Neural progenitor cell (in vitro differentiated cells): ENCODE measurements at places on chromosomes 3 and 15.

- no peak for DNase-seq
Observed at GRCh38 chr3:127819086-127819485, 3.2 kb downstream of the MGLL start.

DNA sequence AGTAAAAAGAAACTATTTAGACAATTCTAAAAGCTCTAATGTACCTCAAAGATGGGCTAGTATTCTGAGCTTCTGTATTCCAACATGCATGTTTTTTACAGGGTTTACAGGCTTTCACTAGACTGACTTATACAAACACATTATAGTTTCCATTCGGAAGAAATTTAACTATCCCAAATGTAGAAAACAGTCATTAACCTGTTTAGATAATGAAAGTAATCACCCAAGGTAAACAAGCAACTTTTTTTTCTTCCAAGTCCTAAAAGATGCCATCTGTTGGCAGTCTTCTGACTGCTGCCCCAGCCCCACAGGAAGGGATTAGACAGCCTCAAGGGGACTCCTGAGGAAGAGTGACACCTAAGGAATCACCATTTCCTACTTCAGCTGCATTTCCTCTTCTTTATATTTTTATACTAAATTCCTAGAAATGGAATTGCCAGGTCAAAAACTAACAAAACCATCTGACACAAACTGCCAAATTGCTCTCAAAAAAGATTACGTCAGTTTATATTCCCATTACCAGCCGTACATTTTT lies 25.5 kb downstream of the SIN3A start:
- no peak for DNase-seq

GRCh38 chr3:20404741-20405100 lies 218.7 kb upstream of the SGO1 start:
- no peak for DNase-seq

DNA sequence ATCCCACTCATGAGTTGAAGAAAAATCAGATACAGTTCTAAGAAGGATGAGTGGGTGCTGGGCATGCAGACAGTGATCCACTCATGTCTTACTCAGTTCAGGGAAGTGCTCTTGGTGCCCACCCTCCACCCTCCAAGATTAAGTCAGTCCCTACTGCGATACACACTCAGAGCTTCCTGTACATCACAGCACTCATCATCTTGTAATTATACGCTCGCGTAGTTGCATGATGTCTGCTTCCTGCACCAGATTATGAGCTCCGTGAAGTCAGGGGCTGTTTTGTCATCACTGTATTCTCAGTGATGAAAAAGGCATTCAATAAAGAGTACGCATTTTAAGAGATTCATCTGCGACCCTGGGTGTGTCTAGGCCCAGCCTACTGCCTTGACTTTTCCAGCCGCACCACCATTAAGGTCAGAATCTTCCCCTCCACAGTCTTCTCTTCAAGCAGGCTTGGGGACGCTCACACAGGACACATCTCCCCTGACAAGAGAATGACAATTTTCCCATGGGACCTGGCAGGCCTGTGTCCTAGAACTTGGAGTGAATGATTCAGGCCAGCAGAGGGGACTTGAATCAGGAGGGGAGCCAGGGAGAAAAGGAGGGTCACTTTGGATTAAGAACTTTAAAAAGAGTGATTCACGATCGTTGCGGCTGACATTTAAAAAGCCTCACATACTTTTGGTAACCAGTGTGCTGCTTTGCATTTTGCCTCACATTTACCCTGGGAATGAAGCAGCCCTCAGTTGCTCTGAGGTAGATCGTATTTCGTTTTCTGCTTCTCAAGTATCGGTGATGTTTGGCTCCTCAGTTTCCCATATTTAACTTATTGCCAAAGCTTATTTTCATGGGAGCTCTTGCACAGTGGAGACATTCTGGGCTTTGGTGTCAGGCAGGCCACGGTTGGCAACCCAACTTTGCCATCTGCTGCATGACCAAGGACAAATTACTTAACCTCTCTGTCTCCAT lies 7.9 kb upstream of the PDE8A start:
- no peak for DNase-seq

GRCh38 chr15:69039516-69040225 lies 25.2 kb downstream of the NOX5 start:
- DNase-seq, result no peak

DNA sequence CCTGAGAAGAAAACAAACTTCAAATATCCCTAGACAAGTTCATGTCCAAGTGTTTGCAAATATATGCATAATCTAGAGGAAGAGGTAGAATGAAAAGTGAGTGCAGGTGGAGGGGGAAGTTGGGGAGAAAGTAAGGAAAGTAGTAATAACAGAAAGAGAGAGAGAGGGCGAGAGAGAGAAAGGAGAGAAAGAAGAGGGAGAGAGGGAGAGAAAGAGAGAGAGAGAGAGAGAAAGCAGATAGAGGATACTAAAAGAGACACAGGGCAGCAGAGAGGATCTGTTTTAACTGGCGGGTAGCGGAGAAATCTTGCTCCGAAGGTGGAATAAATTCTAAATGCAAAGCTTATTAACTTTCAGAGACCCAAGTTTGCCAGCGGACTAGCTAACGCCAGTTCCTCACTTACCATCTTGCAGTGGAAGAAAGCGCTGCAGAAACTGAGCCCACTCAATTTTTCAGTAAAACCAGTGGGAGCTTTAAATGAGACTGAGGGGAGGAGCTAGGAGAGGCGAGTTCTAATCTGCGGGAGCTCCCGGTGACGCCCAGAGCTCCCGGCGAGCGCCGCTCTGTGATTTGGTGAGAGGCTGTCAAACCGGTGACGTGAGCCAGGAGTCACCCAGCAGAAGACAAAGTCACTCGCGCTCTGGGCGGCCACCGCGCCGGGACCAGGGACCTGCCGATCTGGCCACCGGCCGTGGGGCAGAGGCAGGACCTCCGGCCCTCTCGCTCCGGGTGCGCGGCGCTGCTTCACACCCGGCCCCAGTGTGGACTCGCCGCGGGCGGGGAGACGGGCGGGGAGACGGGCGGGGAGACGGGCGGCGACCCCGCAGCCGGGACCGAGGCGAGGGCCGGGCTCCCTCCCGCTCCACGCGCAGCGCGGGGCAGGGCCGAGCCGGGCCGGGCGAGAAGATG lies at the start of gene GMNC:
TSS of gene GMNC (minus strand) at position 486 of the 910 bp plus-strand sequence. CDS start at position 407, 79 bp downstream.
- peak; percentile 80 for DNase-seq

DNA sequence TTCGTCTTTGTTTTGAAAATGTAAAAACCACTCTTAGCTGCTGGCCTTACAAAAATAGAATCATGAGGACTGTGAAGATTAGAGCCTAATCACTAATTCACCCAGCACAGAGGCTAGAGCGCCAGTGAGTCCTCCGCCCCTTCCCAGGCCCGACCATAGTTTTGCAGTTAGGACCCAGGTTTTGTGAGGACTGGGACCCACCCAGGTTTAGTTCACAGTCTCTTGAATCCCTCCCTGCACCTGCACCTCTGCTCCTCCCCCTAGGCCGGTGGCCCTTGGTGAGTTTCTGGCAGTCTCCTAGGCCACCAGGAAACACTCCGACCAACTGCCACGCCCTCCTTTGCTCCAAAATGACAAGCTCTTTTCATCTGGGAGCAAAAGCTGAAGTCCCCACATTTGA lies 136.0 kb upstream of the CCDC54 start:
- peak; percentile 45 for DNase-seq

GRCh38 chr3:73950865-73951558 lies 326.3 kb upstream of the PDZRN3 start:
- no peak for DNase-seq

GRCh38 chr3:189229196-189229828 lies 57.5 kb downstream of the TPRG1 start:
- DNase-seq, result no peak

DNA sequence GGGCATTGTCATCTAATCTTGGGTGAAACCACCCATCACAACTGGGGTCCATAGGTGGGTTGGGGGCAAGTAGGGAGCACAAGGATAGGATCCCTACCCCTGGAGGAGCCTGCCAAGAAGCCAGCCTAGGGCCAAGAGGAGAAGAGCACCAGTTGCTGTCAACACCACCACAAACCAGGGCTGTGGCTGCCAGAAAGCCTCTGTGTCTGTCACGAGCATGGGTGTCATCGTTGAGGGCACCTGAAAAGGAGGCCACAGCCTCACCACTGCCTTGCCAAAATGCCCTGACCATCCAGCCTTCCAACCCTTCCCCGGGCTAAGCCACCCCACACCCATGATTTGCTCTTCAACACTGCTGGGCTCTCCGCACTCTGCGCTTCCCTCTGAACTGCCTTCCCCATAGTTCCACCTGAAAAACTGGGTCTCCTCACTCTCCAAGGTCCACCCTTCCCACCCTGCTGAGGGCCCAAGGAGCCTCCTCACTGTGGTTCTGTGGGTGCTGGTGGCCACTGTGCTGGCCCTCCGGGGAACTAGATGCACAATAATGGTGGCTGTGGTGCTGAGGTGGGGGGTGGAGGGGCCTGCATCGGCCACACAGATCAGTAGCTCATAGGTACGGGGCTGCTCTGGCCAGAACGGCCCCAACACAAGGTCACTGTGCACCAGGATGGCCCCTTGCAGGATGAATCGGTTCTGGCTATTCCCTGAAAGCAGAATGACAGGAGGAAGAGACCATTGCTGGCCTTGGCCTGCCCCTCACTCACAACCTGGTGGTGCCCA lies 6.2 kb upstream of the IP6K1 start:
- DNase-seq, result no peak

- DNase-seq, result no peak
Observed at GRCh38 chr15:49692514-49693090, 71.8 kb downstream of the DTWD1 start.

DNA sequence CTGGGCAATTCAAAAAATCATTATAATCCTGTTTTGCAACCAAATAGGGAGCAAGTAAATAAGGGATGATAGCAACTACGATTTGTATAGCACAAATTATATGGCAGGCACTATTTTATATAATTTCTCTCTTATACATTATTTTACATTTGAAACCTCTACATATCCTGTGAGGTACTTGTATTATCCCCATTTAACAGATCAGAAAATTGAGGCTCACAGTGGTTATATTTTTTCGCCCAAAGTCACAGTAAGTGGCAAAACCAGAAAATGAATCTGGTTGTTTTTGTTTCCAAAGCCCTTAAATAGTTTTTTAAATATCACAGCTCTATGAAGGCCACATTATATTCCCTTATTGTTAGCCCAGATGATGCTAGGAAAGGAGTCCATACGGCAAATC lies 74.3 kb downstream of the MLH1 start:
- no peak for DNase-seq

DNA sequence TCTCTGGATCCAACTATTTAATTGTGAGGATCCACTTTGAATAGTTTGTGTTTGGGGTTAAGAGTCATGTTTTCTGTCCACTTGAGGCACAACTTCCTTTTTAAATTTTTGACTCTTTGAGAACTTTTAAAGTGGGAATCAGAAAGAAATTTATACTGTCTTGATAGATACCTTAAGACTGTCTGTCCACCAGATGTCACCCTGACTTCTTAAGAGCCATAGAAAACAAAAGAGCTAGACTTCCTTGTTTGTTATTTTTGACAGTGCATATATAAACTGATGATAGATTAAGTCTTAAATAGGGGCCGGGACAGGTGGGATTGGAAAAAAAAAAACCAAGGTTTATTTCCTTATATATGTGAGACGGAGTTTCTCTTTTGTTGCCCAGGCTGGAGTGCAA lies 52.1 kb upstream of the WDR72 start:
- DNase-seq, result peak; percentile 12

GRCh38 chr3:45345846-45346580 lies 42.4 kb upstream of the LARS2 start:
- DNase-seq, result no peak

DNA sequence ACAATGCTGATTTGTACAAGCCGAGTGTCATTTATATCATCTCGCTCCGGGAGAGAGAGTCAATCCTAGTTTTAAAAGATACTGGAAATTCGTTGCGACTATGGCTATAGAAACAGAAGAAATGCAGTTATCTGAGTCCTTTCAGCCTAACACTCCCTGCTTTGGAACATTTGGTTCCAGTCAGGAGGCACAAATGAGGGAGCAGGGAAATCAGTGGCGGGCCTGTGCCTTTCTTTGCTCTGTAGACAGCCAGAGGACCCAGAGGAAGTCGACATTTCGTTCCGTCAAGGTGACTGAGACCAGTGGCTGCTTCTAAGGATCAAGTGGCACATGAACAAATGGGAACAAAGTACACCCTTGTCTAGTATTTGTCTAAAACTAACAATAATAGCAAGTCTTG lies 745 bp upstream of the RIOX2 start:
- no peak for DNase-seq

DNA sequence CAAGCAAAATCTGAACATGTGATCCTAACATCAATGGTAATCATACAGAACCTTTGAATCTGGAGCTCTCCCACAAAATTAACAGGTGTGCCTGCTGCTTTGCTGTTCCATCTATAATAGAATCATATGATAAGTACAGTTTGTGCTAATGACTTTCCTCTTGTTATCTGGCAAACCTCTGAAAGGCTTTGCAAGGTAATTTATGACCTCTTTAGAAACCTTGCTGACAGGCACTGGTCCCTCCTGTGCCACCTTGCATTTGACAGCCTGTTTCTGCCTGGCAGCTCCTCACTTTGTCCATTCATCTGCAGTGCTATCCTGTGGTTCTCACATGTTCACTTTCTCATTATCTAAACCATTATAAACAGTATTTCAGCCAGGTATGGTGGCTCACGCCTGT lies 10.2 kb upstream of the HTR3C start:
- no peak for DNase-seq

GRCh38 chr3:31550452-31551251 lies 17.9 kb downstream of the STT3B start:
- peak; percentile 36 for DNase-seq

GRCh38 chr3:78762121-78762520 lies 1005.7 kb downstream of the ROBO1 start:
- no peak for DNase-seq

- DNase-seq, result no peak
Observed at GRCh38 chr15:23850666-23851065, 163.6 kb upstream of the NDN start.

DNA sequence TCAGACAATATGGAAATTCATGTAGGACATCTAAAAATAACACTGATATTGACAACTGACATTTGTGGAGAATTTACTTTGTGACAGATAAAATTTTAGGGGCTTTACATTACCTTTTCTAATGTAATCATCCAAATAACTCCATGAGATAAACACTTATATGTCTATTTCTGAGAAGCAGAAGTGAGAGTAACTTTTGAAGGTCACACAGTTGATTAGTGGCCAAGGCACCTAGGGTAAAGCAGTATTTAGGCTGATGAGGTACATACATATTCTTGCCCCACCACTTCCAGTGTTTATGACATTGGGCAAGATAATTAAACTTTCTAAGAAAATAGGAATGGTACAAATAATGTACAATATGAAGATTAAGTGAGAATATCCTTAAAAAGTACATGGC lies 248.4 kb downstream of the CPNE4 start:
- no peak for DNase-seq

GRCh38 chr3:21331321-21331720 lies 419.7 kb downstream of the ZNF385D start:
- DNase-seq, result no peak

GRCh38 chr15:63080634-63081250 lies 38.2 kb downstream of the TPM1 start:
- no peak for DNase-seq

GRCh38 chr15:80526556-80527340 lies 122.6 kb downstream of the ARNT2 start:
- no peak for DNase-seq

GRCh38 chr3:33665294-33665693 lies 52.8 kb downstream of the CLASP2 start:
- no peak for DNase-seq
